ENCODE measurements at places on chromosomes 3 and 15.

- peak; percentile 25 for DNase-seq
Observed at GRCh38 chr3:50258029-50258680, 10.8 kb upstream of the SEMA3B start.

GRCh38 chr3:57199895-57200297, at the start of gene HESX1:
TSS of gene HESX1 (minus strand) at chr3:57199978. CDS start at chr3:57199918, 60 bp downstream.
- no peak for DNase-seq

DNA sequence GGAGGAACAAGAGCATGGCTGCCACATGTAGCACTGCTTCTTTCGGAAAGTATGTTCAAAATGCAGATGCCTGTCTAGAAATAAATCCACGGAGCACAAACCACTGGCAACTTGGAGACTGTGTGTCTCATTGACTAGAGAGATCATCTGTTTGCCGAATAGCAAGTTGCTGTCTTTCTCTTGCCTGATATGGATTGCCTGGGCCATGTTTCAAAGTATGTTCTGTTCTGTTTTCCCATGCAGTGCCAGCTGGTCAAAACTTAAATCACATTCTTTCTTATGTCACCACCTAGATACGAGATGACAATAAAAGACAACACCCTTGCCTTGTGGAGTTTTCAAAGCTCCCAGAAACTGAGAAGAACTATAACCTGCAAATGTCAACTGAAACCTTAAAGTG, 318.9 kb downstream of the RYR3 start:
- DNase-seq = no peak

DNA sequence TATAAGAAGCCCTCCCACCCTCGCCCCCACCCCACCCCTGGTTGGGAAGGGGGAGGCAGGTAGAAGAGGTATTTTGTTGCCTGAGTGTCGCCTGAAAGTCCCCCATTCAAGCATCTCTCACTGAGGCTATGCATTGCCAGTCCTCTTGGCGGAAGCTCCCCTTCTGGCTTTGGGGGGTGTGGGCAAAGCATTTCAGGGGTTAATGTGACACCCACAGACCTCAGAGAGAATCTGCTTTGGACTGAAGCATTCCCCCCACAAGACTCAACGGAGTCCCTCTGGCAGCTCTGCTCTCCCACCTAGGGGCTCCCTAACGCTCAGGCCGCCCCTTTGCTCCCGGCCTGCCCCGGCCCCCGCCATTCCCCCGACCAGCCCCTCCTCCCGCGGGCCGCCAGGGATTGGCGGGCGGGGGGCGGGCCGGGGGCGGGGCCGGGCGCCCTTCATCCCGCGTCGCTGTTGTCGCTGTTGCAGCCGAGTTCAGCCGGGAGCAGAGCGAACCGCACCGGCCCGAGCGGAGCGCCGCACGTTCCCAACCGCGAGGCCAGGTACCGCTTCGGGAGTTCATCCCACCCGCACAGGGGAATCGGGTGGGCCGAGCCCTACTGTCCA, at the start of gene SLC38A3:
Gene SLC38A3 (plus strand): TSS at position 468 of the 609 bp plus-strand sequence. CDS start 8,929 bp downstream, outside the sequence.
- DNase-seq = peak; percentile 71

- DNase-seq = peak; percentile 27
Observed at GRCh38 chr15:93146196-93146595, 57.2 kb upstream of the RGMA start.

- DNase-seq = no peak
Observed at GRCh38 chr3:126533506-126533905, 9.6 kb downstream of the CHST13 start.

GRCh38 chr3:66393333-66394005, 107.4 kb downstream of the LRIG1 start:
- no peak for DNase-seq

DNA sequence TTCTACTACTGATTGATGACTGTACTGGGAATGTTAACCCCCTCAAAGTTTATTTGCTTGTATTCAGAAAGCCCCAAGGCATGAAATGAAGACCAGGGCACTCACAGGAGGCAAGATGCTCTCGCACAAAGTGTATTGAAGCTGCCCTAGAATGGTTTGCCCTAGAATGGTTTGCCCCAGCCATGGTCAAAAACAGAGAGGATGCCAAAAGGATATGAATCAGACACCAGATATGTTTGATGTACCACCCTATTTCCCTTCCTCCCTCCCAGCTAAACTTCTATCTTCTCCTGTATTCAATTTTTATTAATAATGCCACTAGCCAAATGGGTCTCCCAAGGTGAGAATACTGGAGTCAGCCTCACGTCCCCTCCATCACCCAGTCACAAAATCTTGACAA, 101.3 kb downstream of the TMCO5A start:
- no peak for DNase-seq

DNA sequence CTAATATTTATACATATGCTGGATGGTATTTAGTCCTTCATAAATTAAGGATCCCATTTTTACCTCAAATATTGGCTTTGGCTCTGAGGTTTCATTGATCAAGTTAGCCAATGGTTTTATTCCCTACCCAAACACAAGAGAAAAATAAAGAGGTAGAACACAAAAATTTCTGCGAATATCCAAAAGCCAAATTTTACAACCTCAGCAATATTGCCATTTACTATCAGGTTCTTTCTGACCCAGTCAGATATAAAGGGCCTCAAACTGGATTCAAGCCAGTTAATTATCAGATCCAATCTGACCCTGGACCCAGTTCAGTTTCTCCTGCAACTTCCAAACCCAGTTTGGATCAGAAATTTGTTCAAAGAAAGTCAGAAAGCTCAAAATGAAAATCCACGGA, 998.1 kb downstream of the SI start:
- no peak for DNase-seq

- no peak for DNase-seq
Observed at GRCh38 chr3:32616267-32616962, 45.8 kb upstream of the DYNC1LI1 start.

GRCh38 chr3:98371853-98372252, 18.2 kb downstream of the OR5K4 start:
- no peak for DNase-seq

DNA sequence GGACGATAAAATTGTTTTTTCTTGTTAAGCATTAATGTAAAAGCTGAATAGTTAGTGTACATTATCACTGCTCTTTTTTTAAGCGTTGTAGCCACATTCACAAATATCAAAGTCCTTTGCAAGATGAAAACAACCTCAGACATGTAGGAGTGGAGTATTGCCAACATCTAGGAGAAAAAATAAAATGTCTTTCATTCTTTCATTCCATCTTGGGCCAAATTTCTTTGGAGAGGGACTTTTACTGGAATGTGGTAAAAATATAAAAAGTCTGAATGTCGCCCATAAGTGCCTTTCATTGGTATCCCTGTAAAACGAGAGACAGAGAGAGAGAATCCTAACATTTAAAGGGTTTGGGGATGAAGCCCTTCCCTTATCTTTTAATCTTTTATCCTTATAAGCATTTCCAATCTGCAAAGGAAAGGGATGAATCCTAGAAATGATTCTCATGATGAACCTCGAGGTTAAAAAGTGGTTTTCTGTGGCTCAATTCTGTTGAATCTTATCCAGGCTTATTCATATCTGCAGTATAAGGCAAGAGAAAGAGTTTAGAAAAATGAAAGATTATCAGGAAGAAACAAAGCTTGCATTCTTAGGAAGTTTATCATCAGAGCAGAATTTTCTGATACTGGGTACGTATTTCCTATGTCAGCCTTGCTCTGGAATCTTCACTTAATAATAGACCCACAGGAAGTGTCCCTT, 1031.7 kb downstream of the MCTP2 start:
- no peak for DNase-seq

GRCh38 chr3:46987319-46987742, 7.9 kb downstream of the NBEAL2 start:
- DNase-seq = no peak

DNA sequence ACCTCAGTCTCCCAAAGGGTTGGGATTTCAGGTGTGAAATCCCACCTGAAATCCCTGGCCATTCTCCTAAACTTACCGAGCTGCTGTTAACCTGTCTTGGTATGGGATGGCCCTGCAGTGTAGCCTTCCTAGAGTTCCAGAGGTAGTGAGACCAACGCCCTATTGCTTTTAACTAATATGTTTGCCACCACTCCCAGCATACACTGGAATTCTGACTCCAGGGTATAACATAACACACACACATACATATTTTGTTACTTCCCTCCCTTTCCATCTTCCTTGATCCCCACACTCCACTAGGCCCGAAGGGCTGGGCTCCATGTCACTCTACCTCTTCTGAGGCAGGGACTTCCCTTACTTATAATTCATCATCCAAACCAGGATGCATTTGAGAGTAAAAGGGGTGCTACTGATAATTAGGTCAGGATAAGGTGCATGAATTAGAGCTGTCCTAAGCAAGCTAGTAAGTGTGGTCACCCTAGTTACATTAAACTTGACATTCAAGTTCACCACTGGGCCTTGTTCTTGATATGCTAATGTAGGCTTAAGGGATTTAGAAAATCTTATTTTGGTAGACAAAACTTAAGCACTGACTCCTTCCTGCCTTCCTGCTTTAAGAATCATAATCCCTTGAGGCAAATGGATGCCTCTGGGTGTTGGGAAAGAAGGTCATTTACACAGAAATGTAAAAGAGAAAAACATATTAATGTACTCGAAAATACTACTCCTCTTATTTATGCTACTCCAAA, 317.6 kb downstream of the MAGI1 start:
- no peak for DNase-seq

DNA sequence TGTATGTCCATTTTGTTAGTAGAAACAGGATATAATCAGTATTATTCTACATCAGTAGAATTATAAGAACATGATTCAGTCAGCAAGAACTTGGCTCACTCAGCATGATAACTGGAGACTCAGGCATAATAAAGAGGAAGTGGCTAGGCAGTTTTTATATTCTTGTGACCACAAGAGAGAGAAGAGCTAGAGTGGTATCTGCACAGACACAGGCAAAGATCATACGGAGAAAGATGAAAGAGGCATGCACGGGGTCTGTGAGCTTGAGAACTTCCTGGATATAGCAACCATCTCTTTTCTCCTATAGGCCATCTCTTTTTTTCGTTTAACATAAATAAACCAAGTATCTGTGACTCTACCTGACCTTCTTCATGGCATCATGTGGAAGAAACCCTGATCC, 46.8 kb downstream of the MYO5A start:
- no peak for DNase-seq

GRCh38 chr3:156834435-156834834, 8.3 kb downstream of the LEKR1 start:
- DNase-seq = no peak

DNA sequence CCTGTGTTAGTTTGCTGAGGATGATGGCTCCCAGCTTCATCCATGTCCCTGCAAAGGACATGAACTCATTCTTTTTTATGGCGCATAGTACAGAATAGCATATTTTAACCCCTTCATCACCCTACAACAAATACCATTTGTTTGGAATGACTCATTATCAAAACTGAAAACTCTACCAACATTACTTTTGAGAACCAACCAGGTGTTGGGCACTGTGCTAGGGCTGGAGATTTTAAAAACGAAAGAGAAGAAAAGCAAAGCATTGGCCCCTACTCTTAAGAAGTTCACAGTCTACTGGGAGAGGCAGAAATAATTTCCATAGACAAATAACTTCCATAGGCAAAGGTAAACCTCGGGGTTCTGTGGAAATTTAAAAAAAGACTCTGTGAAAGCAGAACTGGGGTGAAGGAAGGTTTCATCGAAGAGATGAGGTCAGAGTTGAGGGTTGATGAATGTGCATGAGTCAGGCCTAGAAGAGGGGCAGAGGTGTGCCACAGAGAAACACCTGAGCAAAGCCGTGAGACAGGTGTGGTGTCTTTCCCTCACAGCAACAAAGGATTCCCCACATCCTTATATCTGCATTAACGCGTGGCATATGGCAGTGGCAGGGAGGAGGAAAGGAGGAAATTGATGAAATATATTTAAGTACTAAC, 51.0 kb downstream of the MCF2L2 start:
- no peak for DNase-seq

DNA sequence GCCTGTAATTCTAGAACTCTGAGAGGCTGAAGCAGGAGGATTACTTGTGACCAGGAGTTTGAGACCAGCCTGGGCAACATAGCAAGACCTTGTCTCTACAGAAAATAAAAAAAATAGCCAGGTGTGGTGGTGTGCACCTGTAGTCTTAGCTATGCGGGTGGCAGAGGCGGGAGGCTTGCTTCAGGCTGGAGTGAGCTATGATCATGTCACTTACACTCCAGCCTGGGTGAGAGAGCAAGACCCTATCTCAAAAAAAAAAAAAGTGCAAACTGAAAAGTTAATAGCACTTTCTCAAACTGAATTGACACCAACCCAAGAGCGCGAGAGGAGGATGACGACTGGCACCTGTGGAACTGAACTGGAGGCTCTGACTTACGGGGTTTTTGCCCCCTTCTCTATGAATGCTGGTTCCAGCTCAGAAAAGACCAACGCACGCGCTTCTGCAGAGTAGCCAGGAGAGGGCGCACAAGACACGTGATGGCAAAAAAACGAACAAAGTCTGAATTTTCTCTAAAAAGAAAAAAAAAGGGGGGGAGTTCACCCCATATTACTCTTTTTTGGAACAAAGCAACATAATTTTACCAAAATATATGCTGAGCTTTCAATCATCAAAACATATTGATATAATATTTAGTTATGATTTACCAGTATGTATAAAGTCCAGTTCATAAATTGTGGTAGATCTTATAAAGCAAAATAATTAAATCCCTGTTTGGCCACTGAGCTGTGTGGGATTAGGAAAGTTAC, 23.7 kb downstream of the CFAP92 start:
- no peak for DNase-seq

DNA sequence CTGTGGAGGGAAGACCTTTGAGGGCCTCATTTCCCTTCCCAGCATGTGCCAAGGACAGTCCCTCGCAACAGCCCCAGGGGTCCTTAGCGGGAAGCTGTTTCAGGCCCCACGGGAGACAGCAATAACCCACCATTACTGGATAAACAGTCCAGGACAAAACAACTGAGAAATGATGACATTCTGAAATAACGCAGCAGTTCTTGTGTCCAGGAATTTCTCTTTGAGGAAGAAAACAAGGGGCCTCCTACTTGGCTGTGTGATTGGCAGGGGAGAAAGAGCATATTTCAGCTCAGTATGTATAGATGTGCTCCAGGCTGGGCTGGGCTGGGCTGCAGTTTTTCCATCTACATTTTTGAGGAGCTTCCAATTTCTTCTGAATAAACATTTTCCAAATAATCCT, 82.2 kb upstream of the THBS1 start:
- no peak for DNase-seq

GRCh38 chr3:14494279-14494972, 45.7 kb downstream of the GRIP2 start:
- no peak for DNase-seq

DNA sequence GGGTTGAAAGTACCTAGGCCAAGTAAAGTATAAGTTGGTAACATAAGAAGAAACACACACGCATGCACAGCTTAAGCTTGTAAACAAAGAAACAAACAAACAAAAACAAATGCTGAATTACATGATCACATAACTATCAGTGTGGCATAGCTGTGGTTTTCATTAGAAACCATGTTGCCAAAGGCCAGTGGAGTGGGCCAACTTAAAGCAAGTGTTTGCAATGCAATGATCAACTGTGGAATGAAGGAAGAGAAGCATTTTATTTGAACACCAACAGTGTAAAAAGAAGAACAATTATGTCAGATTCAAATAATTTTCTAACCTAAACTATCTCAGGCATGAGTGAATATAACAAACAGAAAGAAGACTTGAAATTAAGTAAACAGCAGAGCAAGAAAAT, 199.4 kb upstream of the STRIT1 start:
- DNase-seq = no peak

Data from C1 segment of cervical spinal cord (tissue), 14 donors.